NCI-H2029 treated with DMSO at 0.1 percent for 48 hours (cell line): ENCODE measurements at places on chromosomes 16 and 17.

DNA sequence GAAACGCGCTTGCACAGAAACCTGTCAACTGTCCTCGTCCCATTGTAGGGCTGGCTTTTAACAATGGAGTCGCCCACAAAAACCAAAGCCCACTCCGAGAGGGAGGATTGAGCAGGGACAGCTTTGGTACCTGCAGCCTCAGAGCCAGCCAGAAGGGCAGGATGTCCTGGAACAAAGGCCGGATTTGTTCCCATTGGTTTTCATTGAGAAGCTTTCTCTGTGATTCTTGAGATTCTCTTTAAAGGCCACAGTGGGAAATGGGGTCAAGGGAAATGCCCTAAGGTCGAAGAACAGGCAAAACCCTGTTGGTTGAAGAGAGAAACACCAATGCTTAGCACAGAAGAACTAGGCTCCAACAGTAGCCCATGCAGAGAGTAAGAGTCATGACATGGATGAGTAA lies 65.4 kb downstream of the C16orf78 start:
- no peak for DNase-seq

DNA sequence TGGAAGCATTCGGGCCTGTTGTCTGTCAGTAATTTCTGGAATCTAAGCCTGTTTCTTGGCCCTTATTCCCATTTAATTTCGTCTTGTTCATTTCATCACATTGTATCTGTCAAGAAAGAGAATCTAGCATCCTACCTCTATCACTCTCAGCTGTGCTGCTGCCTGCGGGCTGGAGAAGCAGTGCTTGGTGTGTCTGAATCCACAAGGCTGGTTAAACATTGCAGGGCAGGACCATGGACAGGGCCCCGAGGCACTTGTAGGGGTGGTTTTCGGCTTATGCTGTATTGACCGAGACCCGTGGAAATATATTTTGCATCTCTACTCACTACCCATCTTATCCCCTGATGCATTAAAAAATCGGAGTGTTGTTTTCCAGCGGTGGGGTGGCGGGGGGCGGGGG lies 3.1 kb downstream of the RAB11FIP4 start:
- no peak for DNase-seq

GRCh38 chr16:77856438-77857160 lies 68.2 kb downstream of the VAT1L start:
- DNase-seq, result no peak

DNA sequence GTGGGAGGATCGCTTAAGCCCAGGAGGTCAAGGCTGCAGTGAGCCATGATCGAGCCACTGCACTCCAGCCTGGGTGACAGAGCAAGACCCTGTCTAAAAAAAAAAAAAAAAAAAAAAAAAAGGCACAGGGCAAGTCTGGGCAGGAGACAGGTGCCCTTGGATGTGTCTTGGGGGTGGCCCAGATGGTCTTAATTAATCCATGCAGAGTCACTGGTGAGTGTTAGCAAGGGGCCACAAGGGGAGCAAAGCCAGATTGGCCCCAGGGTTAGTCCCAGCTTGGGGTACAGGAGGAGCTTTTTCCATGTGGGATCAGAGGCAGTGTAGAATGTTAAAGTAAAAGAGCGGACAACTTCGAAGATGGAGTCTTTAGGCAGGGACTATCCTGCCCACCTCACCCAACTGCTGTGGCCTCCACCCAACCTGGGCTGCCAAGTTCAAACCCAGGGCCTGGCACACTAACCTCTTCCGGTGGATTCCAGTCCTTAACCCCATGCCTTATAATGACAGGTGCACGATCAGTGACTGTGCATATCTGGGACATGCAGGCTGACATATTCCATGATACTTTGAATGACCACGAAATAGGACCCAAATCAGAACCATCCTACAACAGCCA lies 32.2 kb upstream of the MFSD6L start:
- DNase-seq, result no peak

- no peak for DNase-seq
These were observed 4.1 kb downstream of the TRIM65 start for GRCh38 chr17:75892556-75893224.

DNA sequence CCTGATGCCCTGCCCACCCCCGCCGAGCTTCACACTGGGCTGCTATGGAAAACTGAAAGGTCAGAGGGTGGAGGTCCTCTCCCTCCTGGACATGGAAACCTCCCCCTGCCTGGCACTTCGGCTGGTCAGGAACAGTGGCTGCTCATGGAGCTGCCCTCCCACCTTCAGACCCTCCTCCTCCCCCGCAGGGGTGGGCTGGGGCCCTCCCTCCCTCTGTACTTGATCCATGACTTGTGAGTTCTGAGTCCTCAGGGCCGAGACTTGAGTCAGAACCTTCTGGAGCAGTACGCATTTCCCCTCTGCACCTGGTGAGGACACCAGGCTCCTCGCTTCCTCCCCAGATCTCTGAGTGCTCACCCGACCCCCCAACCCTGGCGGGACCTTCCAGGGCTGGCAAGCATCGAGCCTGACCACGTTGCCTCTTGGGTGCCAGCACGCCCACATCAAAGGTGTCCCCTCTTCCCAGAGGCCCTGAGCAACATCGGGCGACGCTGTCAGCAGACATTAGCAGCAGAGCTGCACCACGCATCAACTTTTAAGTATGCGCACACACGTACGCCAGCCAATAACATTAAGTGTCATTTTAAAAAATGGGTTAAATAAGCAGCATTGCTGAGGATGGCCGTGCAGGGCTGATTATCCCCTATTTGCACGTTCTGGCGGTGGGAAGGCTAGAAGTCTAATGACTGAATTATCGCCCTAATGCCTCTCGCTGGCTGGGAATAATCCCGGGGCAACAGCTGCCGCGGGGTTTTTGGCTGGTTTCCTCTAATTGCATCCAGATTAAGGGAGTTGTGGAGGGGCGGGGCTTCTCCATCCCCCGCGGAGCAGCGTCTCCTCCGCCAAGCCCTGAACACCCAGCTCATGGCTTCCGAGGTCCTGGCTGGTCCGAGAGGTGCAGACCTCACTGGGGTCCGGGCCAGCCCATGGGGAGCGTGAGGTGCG lies 98.0 kb downstream of the TBC1D16 start:
- no peak for DNase-seq

GRCh38 chr17:17826342-17826713 lies 10.5 kb downstream of the SREBF1 start:
- no peak for DNase-seq

- DNase-seq, result no peak
These were observed 10.2 kb downstream of the GP2 start for GRCh38 chr16:20317117-20317516.

DNA sequence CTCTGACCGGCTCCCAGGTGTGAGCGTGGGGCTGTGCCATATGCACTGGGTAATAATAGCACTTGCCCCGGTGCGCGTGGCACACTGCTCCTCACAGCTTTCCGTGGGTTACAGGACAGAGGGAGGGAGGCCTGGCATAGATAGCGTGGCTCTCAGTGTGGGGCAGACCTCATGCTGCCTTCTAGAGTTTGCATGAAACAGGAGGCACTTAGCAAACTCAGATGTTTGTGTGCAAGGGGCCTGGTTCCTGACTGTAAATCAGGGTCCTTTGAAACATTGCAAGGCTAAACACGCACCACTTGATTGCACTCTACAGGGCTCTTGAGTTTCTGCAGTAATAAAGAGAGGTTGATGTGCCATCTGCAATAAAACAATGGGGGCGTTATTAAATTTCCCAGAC lies 101.7 kb downstream of the RPTOR start:
- peak; percentile 18 for DNase-seq

- DNase-seq, result no peak
These were observed 45.2 kb upstream of the LCMT1 start for GRCh38 chr16:25066426-25066746.

GRCh38 chr17:1762901-1763898 lies 1.3 kb downstream of the SERPINF1 start:
- no peak for DNase-seq

GRCh38 chr17:59277031-59277430 lies 54.4 kb upstream of the YPEL2 start:
- no peak for DNase-seq

GRCh38 chr16:23368469-23368868 lies 66.4 kb downstream of the SCNN1B start:
- DNase-seq, result no peak

GRCh38 chr16:89200850-89201411 lies 594 bp upstream of the SLC22A31 start:
- DNase-seq, result no peak

DNA sequence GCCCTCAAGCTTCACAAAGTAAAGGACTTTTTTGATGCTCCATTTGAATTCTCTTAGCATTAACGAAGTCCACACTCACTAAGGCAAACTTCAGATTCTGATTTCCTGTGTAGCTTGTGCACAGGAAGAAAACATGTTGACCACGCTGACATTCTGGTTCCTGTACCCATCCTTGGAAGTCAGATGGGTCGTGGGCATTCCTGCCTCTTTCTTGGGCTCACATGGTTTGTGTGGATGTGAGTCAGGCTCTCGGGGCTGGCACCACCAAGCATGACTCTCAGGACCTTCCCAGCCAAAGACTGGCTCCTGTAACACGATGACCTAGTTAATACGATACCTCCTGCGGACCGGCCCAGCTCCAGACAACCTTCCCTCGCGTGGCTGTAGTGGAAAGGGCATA lies 32.8 kb downstream of the ARSG start:
- no peak for DNase-seq

GRCh38 chr17:39699818-39700147 lies at the start of gene ERBB2:
Gene ERBB2, plus strand, starts transcription at chr17:39700064. Its CDS starts 175 bp downstream, at chr17:39700239.
- DNase-seq, result no peak

- no peak for DNase-seq
These were observed 91.1 kb downstream of the SMG6 start for GRCh38 chr17:2212400-2212981.
